ENCODE measurements at places on chromosomes 4 and X.

DNA sequence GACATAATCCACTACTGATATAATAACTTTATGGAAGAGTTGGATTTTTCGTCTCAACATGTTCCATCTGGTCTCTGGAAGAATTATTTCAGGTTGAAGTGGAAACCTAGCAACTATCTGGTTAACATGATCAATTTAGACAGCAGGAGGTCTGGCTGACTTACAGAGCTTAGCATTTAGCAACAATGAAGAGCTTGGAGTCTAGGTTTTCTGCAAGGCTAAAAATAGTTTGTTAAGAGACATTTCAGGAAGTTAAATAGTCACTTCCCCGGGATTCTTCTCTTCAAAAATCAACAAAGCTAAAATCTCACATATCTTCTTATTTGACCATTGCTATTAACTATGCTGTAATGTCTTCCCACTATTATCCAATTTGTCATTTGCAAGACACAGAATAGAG, 418.6 kb upstream of the DIPK2B start:
- DNase-seq = peak; percentile 20

- no peak for DNase-seq
These were observed 38.1 kb downstream of the FGFRL1 start for GRCh38 chr4:1049591-1049905.

- no peak for DNase-seq
These were observed 382.2 kb upstream of the IGFBP7 start for GRCh38 chr4:57492251-57492878.

- no peak for DNase-seq
These were observed 22.4 kb downstream of the PRRG1 start for GRCh38 chrX:37371578-37371991.

DNA sequence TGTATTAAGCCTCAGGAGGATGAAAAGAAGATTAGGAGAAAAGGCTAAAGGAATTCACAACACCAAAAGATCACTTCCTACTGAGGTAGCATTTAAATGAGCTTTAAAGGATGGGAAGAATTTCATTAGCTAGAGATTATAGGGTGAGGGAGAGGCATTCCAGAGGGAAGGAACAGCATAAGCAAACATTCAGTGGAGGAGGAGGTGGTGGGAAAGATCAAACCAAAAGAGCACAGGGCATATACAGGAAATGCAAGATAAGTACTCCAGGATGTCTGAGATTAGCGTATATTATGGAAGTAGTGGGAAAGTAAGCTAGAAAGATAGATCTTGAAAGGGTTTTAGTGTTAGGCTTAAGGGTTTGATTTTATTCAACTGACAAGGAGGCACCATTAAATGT, 84.8 kb downstream of the COL4A6 start:
- DNase-seq = no peak

GRCh38 chr4:140047017-140047640, 106.9 kb downstream of the MAML3 start:
- no peak for DNase-seq

DNA sequence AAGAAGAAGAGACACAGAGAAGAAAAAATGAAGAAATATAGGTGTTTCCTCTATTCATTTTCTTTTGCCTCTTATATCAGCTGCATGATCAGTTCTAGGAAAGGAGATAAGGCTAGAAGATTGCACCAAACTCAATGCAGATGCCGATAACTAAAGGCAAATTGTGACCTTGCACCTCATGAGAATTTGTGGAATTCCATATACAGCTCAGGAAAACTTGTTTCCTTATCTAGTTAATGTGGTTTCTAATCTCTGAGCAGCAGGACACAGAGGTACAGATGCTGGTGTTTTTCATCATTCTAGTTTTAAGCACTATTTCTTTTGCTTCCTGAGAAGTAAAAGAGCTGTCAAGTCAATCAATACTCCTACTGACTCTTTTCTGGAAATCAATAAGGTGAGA, 104.6 kb upstream of the NWD2 start:
- no peak for DNase-seq

GRCh38 chrX:45584717-45585116, 384.0 kb upstream of the DIPK2B start:
- no peak for DNase-seq

DNA sequence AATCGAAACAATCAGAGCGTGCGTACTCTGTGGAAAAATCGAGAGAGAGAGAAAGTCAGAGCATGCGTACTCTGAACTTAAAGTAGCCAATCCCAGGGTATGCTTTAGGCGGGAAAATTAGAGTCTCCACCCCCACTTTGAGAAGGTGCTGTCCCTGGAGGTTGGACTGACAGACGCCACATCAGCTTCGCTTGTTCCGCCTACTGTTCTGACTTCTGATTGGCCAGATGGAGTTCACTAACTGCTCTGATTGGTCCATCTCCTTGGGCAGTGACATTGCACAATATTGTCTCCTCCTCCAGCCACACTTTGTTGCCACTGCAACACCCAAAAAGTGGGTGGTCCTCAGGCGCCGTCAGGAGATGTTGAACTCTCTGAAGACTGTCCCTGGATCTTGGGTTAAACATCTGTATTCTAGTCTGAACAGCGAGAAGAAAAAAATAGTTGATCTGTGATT, at the start of gene SSX5:
TSS of gene SSX5 (minus strand) at position 51 of the 457 bp plus-strand sequence. CDS start 1,437 bp downstream, outside the sequence.
- no peak for DNase-seq

GRCh38 chr4:2572866-2573265, 36.4 kb downstream of the FAM193A start:
- no peak for DNase-seq

- DNase-seq = no peak
These were observed 8.8 kb upstream of the MND1 start for GRCh38 chr4:153335665-153336064.

DNA sequence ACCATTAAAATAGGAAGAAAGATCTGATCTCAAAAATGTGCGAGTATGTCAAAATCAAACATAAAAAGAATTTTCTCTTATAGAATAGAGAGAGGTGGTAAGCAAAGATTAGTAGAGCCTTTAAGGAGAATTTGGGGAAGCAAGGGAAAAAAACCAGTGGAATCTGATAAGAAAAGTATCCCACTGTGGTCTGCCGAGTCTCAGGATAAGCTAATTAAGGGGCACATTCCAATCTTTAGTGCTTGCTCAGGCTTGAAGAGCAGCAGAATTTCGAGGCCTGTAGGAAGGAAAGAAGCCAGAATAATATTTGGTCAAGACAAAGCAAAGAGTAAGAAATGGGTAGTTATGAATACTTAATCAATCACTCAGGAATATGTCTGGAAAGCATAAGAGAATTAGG, 13.0 kb downstream of the STATH start:
- DNase-seq = no peak

GRCh38 chr4:48968814-48969213, 17.3 kb upstream of the CWH43 start:
- DNase-seq = no peak

DNA sequence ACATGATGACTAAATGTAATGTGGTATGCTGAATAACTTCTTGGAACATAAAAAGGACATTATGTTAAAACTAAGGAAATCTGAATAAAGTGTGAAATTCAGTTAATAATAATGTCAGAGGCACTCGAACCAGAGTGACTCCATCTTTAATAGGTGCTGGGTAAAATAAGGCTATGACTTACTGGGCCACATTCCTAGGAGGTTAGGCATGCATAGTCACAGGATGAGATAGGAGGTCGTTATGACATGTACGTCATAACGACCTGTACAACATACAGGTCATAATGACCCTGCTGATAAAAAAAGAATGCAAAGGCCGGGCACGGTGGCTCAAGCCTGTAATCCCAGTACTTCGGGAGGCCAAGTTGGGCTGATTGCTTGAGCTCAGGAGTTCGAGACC, 28.9 kb upstream of the OPHN1 start:
- DNase-seq = no peak

DNA sequence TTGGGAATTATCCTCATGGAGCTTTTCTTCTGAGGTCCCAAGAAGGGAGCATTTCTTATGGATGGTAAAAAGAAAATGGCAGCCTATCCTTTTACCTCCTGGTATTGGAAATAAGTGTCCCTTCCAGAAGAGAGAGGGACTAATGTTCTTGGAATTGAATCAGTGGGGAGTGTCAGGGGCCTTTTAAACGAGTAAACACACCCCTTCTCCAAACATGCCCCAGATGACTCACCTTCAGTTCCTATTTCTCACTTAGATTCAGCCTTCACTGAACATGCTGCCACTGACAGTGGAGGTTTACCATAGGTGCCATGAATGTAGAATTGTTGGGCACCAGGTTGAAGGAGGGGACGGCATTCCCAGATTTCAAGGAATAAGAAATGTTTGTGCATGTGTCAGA, 19.0 kb downstream of the MAGEC2 start:
- DNase-seq = no peak

- peak; percentile 40 for DNase-seq
These were observed 657 bp upstream of the ANKRD50 start for GRCh38 chr4:124713185-124713592.

DNA sequence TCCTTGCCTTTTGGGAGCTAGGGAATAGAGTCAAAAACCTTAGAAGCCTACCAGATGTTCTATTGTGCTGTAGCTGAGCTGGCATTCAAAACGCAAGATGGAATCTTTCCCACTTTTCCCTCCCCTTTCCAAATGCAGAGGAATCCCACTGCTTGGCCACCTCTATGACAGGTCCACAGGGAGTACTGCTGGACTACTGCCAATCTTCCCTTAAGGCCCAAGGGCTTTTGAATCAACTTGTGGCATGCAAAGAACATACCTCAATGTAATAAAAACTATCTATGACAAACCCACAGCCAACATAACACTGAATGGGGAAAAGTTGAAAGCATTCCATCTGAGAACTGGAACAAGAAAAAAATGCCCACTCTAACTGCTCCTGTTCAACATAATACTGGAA, 139.2 kb upstream of the AGTR2 start:
- DNase-seq = no peak

- no peak for DNase-seq
These were observed 168.7 kb downstream of the ANTXR2 start for GRCh38 chr4:79904331-79904730.

- no peak for DNase-seq
These were observed 896 bp downstream of the KDR start for GRCh38 chr4:55124322-55125076.

- DNase-seq = no peak
These were observed 38.9 kb upstream of the CBR4 start for GRCh38 chr4:169048868-169049414.

DNA sequence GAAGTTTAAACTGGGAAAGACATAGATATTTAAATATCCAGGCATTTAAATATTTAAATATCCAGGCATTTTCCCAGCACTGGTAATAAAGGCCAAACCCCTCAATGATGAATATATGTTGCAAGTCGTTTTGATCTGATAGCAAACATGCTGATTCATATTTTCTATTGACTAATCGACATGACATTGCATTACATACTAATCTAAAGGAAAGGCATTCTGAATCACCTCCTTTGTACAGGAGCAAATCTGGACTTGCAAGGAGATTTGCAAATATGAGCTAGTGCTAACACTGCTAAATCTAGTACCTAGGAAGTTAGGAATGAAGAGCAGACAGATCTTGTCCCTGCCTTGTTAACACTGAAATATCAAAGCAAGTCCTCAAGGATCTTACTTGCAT, 207.3 kb downstream of the SLC7A11 start:
- DNase-seq = no peak

- DNase-seq = no peak
These were observed 4.8 kb upstream of the HGFAC start for GRCh38 chr4:3436798-3437581.

- no peak for DNase-seq
These were observed 216.6 kb upstream of the INTU start for GRCh38 chr4:127416115-127416514.

GRCh38 chrX:802846-803245, 172.3 kb downstream of the SHOX start:
- DNase-seq = no peak

DNA sequence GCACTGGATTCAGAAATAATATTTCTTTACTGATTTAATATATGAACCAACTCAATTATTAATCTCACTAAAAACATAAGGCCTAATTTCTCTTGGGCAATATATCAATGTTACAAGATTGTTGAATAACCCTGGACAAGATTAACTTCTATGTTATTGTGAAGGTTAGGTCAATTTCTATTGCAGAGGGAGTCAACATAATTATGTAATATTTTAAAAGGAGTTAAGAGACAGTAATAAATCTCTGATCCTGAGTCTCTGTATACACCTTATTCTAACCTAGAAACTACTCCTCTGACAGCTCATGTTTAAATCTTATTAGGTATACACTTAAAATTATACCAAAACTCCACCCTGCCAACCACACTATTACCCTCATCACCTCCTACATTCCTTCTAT, 15.1 kb upstream of the GPRIN3 start:
- DNase-seq = no peak

DNA sequence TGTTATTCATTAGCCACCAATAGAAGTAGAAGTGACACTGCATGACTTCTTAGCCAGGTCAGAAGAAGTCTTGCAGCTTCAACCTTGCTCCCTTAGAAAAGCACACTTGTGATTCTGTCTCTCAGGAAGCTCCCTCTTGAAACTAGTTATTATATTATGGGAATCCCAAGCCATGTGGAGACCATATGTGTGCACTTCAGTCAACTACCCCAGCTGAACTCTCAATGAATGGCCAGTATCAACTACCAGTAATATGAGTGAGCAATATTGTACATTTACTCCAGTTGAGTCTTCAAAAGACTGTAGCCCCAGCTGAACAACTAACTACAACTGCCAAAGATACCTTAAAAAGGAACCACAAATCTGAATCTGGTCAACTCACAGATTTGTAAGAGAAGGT, 77.1 kb upstream of the GABRA3 start:
- no peak for DNase-seq

DNA sequence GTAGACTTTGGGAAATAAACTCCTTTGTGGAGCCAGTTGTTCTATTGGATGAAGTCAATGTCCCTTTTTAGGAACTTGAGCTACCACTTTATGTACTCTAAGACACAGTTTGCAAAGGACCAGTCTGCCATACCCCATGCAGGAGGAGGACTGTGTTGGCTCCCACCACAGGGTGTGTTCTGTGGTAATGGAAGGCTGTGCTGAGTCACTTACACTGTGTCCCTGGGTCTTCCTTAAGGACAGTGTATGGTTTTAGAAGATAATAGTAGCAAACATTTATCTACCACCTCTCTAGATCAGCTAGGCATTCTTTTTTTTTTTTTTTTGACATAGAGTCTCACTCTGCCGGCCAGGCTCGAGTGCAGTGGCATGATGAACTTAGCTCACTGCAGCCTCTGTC, 184.0 kb upstream of the PGRMC2 start:
- no peak for DNase-seq

GRCh38 chr4:87025614-87026041, 90.8 kb downstream of the AFF1 start:
- no peak for DNase-seq

- no peak for DNase-seq
These were observed 318.6 kb downstream of the OPHN1 start for GRCh38 chrX:68114573-68115129.

All from NCI-H2081 (cell line).